ENCODE measurements at places on chromosomes 6 and 20.

- peak; percentile 67 for DNase-seq
Observed at GRCh38 chr6:152380993-152381898, 255.9 kb downstream of the SYNE1 start.

GRCh38 chr6:99334526-99335127 is 14.8 kb downstream of the FAXC start:
- DNase-seq: no peak

DNA sequence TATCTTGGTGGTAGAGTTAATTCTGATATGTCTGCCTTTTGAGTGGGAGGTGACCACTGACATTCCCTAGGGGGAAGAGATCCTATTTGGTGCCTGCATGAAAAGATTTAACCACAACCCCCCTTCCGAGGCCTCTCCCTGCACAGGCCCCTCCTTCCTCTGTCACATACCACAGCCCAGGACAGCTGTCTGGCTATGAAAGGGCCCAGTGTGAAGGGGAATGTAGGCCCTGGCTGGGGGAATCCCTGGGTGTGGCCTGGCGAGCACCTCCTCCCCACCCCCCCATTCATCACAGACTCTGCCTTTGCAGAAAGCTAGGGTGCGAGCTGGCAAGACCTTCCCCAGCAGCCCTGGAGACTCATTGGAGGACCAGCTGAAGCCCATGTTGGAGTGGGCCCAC is 27.4 kb upstream of the MAPRE1 start:
- peak; percentile 43 for DNase-seq

DNA sequence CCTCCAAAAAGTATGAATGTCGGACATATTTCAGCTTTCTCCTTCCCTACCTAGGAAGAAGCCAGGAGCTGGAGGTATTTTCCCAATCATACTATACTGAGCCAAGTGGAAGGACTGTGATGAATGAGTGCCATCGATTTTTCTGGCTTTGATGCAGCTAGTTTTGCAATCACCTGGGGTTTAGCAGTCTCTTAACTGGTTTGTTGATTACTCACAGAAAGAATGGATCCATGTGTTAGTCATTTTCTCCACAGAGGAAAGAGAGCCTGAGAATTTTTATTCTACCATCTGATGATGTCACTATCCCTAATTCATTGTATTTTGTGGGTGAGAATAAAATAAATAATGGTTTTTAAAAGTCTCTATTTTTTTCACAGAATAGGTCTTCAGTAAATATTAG is 282.9 kb upstream of the RNF217 start:
- no peak for DNase-seq

DNA sequence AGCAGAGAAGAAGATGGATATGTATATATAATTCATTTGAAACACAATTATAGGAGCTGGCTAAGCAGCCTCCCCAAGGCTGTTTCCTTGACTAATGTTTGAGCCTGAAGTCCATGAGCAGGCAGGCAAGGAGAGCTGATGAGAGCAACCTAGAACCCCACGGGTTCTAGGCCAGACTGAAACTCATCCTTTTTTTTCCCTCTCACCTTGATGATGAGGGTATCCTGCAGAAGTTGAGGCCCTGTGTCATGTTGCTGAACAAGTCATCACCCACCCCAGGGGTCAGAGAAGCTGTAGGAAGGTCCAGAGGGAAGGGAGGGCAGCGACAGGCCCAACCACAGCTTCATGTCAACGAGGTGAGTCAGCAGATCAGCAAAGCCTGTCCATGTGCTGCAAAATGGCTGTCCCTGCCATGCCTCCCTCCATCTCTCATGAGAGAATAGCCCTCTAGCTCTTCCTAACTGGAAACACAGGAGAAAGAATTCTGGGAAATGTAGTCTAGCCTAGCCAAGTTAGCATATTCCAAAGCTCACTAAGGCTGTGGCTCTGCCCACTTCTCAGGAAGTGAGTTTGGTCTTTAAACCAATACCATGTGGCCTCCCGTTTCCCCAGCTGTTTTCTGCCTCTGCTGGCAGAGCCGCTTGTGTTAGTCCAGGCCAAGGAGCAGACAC is 91.3 kb upstream of the DTNBP1 start:
- DNase-seq: no peak

GRCh38 chr6:17103715-17104114 is 1.9 kb downstream of the STMND1 start:
- DNase-seq: no peak

GRCh38 chr6:72328775-72329174 is 293.1 kb upstream of the KCNQ5 start:
- DNase-seq: no peak

GRCh38 chr6:169455470-169455869 is 201.8 kb upstream of the THBS2 start:
- no peak for DNase-seq

DNA sequence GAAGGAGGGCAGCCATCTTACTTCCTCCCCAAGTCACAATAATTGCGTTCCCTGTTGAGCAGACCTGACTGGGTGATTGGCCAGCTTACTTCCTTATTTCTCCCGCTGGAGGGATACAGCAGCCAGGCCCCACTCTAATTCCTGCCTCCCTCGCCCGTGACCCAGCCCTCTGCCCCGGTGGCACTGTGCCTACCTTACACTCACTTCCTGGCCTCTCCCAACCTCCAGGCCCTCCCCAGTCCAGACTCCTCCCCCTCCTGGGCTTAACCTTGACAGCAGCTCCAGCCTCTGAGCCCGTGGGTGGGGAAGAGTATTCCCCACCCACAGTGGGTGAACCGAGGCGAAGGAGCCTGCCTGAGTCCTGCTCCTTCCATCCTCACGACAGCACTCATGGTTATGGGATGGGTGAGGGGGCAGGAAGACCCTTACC is 3.0 kb downstream of the BAK1 start:
- no peak for DNase-seq

DNA sequence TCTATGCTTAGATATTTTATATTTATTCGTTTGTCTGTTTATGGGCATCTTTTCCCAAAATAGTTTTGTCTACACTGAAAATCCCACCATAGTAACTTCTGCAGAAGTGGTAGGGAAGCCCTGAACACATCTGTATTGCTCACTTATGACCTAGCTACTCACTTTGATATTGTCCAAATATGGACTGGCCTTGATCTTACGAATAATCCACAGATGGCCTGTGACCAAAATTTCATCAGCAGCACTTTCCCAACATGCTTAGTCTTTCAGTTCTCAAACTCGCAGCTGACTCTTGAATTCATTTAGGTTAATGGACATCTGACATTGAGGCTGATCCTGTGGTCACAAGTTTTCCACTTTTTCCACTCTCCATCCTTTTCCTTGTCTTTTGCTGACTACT is 80.8 kb upstream of the BEND3 start:
- DNase-seq: no peak

GRCh38 chr6:36642913-36643817 is 35.3 kb upstream of the CDKN1A start:
- no peak for DNase-seq

DNA sequence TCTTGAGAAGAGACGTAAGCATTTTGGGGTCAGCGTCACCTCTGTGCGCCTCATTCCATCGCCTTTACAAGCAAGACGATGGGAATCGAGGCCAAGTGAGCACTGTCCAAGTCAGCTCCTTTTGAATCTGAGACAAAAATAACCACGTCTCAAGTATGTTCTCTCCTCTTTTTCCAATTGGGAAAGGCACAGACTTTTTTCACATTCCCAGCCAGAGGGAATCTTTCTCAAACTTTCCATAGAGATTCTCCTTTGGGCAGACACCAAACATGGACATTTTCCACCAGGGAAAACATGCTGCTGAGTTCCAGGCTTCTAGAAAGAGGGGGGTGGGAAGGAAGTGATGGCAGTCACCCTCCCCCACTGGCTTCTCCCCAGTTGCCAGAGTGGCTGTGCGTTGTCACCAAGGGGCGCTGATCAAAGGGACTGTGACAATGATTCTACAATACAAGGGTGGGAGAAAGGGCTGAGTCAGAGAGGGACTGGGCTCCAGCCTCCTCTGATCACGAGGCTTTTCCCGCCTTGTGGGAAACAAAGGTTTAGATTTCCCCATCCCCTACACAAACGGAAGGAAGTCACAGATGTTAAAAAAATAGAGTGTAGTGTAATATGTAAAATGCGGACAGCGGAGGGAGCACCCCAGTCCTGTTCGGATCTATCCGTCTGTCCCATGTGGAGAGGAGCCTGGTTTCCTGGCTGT is 281.9 kb upstream of the RNF24 start:
- DNase-seq: no peak

- DNase-seq: no peak
Observed at GRCh38 chr6:89217299-89217910, at the start of gene GABRR1. TSS of gene GABRR1 (minus strand) at chr6:89217358. CDS start at chr6:89217322, 36 bp downstream.

GRCh38 chr6:37077905-37078296 is 72.4 kb downstream of the FGD2 start:
- no peak for DNase-seq

DNA sequence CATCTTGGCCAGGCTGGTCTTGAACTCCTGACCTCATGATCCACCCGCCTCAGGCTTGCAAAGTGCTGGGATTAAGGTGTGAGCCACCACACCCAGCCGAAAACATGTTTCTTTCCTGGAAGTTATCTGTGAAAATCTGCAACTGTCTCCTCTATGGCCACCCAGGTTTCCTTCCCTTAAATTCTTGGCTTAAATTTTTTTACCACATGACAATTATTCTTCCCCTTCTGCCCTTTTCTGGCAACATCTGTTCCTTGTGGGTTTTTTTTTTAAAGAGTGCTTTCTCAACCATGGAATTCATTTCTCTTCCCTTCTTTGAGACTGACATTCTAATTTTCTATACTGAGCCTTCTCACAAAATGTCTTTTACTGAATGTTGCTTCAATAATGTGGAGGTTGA is 59.6 kb downstream of the DOK5 start:
- no peak for DNase-seq

- DNase-seq: no peak
Observed at GRCh38 chr6:47650553-47651432, 47.6 kb upstream of the ADGRF4 start.

DNA sequence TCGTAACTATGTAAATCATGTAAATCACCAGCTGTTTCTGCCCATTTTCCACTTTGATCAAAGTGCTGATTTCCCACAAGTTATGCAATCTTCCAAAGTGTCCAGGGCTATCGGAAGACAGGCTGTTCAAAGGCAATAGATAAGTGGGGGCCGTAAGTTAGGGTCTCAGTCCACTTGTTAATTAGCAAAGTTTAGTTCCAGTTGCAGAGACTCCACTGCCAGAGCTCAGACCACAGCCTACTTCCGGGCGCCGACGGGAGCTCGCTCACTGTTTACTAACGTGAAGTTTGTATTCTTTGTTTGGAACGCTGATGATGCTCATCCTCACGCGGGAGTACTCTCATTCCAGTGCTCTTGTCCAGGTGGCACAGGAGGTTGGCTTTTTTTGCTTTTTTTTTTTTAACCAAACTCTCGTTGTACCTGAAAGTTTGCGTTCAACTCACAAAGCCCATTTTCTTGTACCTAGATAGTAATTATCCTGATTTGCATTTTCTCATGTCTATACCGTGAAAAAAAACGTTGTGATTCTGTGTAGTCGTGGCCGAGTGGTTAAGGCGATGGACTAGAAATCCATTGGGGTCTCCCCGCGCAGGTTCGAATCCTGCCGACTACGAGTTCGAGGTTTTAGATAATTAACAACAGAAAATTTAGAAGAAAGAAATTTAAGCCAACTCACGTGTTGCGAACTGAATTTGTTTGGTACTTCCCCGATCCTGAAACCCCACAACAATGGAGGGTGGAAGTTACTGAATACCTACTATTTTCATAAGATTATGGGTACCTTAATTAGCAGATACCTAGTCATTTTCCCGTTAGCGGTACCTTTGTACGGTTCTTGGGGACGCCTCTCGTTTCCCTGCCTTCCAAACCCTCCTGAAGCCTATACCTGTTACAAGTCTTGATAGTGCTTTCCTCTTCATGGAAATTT is 29.9 kb upstream of the ZNF184 start:
- peak; percentile 41 for DNase-seq

- DNase-seq: no peak
Observed at GRCh38 chr6:132490478-132491204, 22.3 kb downstream of the STX7 start.

DNA sequence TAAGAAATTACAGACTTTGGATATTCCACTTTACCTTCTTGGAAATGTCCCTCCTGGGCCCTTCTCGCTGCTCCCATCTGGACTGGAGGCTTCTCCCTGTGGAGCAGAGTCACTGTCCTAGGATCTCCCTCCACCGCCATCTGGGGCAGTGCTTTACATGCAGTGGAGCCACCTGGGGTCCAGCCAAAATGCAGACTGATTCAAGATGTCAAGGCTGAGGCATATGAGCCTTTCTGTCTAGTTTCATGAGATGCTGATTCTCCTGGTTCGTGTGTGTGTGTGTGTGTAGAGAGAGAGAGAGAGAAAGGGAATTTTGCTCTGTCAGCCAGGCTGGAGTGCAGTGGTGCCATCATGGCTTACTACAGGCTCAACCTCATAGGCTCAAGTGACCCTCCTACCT is 14.9 kb downstream of the MICA start:
- no peak for DNase-seq

DNA sequence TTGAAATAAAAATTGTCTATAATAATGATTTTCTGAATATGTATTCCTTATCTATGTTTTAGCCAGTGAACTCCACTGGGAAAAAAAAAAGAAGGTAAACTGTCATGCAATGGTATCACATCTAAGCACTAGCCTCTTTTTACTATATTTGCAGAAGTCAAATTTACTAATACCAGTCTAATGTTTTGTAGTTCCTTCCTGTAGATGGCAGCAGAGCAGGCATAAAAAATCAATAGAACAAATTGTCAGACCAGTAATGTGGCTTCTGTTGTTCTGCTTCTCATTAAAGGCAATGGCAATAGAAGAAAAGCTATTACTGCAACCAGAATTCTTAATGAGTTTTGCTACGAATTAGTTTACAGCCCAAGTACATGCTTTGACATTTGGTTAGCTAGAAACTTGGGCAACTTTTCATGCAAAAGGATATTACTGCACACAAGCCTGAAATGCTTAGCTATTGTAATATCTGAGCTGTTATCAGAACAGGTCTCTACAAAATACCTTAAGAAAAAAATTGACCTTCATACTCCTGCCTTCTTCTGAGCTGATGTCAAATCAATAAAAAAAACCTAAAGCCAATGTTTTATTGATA is 476.9 kb downstream of the KHDRBS2 start:
- no peak for DNase-seq

DNA sequence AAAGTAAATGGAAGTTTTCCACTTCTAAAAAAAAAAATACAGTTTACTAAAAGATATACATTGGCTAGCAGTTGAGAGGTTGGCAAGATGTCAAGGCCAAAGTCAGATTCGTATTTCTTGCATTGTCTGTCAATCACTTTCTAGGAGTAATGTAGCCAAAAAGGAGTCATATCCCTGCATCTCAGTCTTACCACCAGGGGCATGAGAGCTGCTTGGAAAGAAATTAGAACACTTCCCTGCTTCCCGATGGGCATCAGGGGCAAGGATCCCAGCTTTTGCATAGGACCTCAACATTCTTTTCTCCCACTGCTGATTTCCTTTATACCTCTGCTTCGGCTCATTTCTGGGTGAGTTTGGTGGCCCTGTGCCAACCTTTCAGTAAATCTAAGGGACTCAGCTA is 581.0 kb upstream of the MAP3K7 start:
- DNase-seq: no peak

DNA sequence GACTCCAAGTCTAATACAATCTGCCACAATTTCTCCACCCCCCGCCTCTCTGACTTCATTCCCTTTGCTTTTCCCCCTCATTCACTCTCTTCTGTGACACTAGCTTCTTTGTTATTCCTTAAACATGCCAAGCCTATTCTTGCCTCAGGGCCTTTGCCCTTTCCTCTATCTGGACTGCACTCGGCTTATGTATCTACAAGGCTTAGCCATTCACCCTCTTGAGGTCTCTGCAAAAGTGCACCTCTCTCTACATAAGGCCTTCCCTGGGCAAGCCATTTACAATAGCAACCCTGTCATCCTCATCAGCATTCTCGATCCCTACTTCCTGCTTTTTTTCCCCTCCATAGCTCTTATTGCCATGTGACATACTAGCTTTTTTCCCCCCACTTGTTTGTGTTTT is 168.9 kb downstream of the PDSS2 start:
- DNase-seq: no peak

GRCh38 chr6:169654598-169655391 is 47.0 kb downstream of the WDR27 start:
- peak; percentile 70 for DNase-seq

Measured in head of caudate nucleus (tissue), 42 donors.